RWPE1 (cell line): ENCODE measurements at places on chromosomes 1 and 21.

GRCh38 chr1:183596500-183596899 lies 6.2 kb upstream of the NCF2 start:
- no peak for DNase-seq

DNA sequence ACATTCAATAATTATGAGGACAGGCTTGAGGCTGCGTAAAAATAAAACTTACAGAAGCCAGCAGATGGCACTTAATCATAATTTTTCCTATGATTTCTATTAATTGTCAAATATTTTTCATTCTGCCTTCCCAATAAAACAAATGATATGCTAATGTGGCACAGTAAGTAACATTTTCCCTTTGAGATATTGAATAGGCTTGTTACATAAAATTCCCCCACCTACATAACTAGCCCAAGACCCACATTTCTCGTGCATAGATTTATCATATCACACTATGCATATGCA lies 55.4 kb upstream of the PTGFRN start:
- DNase-seq: peak; percentile 13

- DNase-seq: no peak
Observed at GRCh38 chr1:39632323-39632681, 7.1 kb downstream of the HEYL start.

- peak; percentile 15 for DNase-seq
Observed at GRCh38 chr1:217275655-217276398, 355.1 kb downstream of the GPATCH2 start.

GRCh38 chr1:106698660-106699059 lies 357.8 kb upstream of the PRMT6 start:
- no peak for DNase-seq

DNA sequence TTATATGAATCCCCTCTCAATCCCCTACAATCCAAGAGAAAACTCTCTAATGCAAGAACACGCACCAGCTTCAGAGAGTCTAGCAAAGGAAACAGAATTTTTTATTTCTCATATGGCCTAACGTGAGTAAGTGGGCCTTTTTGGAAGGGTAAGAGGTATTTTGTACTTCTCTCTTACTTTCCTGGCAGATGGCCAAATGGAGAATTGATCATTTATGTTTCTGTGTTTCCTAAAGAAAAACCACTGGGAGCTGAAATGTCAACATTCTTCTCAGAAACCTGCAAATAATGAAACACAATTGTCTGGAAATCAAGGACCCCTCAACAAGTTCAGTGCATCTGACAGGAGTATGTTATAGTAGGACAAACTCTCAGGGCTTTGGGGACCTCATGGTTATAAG lies 176.4 kb upstream of the C8B start:
- DNase-seq: no peak

DNA sequence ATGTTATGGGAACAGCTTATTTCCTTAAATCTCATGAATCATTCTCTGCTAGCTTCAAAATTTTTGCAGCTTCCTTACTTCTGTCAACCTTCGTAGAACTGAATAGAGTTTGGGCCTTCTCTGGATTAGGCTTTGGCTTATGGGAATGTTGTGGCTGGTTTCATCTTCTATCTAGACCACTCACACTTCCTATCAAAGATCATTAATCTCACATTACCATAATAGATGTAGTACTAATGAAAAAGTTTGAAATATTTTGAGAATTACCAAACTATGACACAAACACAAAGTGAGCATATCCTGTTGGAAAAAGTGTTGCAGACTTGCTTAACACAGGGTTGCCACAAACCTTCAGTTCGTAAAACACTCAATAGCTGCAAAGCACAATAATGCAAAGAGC lies 30.3 kb downstream of the ASPM start:
- no peak for DNase-seq

DNA sequence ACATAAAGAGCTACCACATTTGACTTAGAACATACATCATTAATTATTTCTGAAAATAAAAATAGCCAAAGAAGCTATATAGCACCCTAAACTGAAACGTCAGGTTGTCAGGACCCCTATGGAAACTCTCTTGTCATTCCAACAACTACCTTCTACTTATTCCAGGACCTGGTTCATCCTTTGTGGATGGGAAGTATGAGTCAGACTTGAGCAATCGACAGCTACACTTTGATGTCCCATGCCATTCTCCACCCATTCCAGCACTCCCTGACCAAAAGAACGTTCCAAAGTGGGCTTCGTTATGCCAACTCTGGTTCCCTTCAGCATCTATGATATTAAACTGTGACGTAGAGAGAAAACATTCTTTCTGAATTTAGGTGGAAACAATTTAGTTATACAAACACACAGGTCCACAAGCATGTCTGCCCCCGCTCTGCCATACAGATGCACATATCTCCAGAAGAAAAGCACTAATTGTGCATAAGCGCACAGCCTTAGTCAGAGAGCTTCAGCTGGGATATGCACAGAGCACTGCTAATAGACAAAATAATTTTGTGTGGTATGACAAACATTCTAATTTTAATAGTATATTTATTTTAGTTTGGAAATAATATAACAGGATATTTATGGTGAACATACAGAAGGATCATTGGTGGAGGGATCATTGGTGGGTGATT lies 723.1 kb upstream of the B3GALT2 start:
- DNase-seq: peak; percentile 7

DNA sequence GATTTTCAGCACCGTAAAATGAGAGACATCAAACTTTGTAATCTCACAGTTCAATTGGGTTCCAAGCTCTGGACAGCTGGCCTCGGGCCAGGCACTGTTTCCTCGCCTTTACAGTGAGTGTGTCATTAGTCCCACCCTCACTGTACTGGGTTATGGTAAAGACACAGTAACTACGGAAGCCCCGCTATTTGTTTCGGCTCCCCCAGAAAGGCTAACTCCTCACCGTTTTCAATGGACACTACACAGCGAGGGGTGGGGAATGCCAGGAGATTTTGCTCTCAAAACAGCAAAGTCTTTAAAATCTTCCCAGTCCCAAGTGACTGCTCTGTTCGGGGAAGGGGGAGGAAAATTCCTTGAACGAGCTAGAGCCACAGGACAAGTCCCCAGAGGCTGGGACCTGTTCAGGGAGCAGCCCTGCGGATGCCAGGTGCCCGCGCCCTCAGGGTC lies 757 bp upstream of the SPSB1 start:
- no peak for DNase-seq

- no peak for DNase-seq
Observed at GRCh38 chr1:85146972-85147359, 53.9 kb downstream of the SYDE2 start.

DNA sequence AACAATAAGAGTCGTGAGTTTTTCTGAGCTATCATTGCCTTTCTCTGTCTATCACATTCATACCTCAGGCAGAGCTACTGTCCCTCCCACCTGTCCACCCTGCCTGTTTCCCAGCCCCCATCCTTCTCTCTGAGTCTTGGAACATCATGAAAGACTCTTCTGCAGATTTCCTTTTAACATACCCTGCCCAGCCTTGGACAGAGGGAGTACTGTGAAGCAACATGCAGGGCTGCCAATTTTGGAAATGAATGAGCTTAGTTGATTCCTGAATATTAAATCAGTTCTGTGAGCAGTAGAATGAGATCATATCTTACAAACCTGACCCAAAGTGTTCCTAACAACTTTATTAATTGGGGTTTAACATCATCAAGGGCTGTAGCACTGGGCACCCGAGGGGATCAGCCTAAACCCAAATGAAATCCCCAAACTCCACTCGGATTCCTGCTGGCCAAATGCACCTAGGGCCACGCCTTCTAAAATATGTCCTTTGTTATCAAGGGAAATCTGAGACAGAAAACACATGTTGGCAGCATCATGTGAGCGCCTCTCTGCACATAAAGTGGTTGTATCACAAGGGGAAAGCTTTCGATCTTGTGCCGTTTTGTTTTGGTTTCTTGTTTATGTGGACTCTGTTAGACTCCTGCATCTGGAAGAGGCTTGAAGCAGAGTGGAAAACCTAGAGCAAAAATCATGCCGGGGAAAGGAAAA lies 357.6 kb downstream of the KIF26B start:
- DNase-seq: no peak

- DNase-seq: peak; percentile 89
Observed at GRCh38 chr1:42943166-42943565, 15.5 kb downstream of the SLC2A1 start.

DNA sequence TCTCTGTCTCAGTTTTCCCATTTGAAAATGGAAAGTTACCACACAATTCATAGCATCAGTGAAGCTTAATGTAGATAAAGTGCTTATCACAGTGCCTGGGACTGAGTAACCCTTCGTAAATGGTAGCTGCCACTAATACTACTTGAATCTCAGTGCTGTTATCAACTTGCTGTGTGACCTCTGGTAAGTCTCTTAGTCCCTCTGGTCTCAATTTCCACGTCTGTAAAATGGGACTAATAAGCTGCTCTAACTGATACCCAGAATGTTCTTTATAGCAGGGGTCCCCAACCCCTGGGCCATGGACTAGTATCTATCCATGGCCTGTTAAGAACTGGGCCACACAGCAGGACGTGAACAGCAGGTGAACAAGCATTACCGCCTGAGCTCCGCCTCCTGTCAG lies 7.7 kb downstream of the SERINC2 start:
- no peak for DNase-seq

GRCh38 chr1:41333146-41333784 lies 28.0 kb upstream of the FOXO6 start:
- DNase-seq: no peak

DNA sequence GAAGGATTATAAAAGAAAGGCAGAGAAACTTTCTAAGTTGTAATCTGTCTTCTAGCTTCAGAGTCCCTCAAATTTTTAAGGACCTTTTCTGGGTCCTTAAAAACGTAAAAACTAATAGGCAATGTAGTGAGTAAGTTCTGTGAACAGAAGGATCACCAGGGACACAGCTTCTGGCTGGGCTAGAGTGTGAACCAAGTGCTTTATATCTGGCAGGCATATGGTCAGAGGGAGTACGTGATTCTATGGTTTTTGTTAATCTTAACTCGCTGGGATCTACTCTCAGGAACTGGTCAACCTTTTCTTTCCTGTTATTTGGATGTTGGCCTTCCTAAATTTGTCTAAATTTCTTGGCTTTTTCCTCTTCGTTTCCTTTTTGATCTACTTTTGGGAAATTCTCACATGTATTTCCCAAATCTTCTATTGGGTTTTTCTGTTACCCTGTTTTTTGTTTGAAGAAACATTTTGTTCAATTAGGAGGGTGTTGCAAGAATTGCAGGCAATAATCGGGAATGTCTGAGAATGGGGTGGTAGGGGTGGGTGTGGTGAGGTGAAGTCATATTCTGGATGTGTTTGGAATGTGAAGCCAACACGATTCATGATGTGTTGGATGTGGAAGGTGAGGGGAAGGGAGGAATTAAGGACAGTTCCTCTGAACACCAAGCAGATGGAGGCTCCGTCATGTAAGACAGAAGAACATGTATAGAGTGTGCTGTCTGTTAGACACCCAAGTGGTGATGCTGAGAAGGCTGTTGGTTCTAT lies 193.2 kb downstream of the FMN2 start:
- DNase-seq: peak; percentile 13
